ENCODE measurements at places on chromosomes 5 and 9.

GRCh38 chr5:150247726-150248125, 41.8 kb downstream of the CAMK2A start:
- no peak for DNase-seq

- DNase-seq = no peak
These were observed 31.4 kb upstream of the SYK start for GRCh38 chr9:90770182-90770738.

- no peak for DNase-seq
These were observed 133.0 kb upstream of the IQGAP2 start for GRCh38 chr5:76269932-76270610.

DNA sequence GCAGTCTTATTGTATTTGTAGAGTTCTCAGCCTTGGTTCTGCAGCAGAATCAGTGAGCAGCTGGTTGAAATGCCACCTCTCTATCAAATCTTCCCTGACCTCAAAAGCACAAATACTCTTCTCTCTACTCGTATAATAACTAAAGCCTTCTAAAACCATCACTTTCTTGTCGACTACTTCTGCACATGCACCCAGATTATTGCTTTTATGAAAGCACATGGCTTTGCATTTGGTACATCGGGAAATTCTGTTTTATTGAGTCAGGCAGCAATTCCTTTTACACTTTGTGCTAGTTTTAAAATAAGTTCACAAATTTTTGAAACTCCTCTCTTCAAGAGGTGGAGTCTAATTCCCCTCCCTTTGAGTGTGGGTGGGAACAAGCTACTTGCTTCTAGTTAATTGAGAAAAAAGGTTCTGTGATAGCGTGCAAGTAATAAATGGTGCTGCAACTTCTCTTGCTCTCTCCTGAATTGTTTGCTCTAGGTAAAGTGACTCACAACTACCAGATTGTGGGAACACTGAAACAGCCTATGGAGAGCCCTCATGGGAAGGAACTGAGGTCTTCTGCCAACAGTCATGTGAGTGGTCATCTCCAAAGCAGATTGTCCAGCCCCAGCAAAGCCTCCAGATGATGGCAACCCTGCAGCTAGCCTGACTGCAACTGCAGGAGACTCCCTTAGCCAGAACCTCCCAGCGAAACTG, 66.0 kb upstream of the TAF1L start:
- DNase-seq = no peak

DNA sequence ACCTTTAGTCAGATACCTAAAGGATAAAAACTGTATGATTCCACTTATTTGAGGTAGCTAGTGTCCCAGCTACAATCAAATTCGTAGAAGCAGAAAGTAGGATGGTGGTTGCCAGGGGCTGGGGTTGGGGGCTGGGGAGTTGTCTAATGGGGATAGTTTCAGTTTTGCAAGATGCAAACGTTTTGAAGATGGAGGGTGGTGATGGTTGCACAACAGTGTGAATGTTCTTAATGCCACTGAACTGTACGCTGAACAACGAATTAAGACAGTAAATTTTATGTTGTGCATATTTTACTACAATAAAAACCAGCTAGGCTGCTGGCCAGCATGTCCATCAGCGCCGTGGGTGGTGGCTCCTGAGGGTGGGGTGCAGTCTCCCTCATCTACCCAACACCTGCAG, 137.8 kb downstream of the GADD45G start:
- DNase-seq = no peak

DNA sequence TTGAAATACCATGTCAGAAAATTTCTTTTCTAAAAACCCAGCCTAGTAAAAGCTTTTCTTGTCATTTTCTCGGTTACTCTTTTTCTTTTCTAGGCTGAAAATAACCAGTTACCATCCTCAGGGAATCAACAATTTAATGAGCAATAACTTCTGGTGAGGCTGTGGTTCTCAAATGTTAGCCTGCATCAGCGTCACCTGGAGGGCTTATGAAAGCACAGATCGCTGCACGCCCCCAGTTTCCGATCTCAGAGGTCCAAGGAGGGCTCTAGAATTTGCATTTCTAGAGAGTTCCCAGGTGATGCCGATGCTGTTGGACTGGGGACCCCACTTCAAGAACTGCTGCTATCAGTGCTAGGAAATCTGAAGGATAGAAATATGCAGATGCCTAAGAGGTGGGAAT, 28.9 kb upstream of the TLE1 start:
- DNase-seq = no peak

GRCh38 chr9:99019510-99020331, 76.0 kb downstream of the COL15A1 start:
- DNase-seq = no peak

DNA sequence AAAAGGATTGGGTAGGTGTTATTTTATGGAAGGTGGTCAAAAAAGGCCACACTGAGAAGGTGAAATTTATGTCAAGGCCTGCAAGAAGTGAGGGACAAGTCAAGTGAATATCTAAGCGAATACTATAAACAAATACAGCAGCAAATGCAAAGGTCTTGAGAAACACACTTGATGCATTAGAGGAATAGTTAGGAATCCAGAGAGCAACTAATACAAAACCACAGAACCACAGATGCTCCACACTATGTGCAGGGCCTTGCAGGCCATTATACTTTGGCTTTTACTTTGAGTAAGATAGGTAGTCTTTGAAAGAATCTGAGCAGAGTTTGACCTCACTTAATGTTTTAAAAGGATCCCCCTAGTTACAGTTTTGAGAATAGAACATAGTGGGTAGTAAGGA, 4.6 kb downstream of the ZNF622 start:
- DNase-seq = no peak

Measured in hematopoietic multipotent progenitor cell treated with erythropoietin and hydrocortisone succinate and interleukin-3 and kit ligand, for 15 days (in vitro differentiated cells).